ENCODE measurements at places on chromosomes 7 and 10. TPM values are rescaled to one million over a fixed set of nuclear protein-coding genes. Genes with fewer than 3 reads are reported as not detected.

MAP3K8 gene
- total RNA-seq = 15.7 TPM

PLXDC2 gene
- 0.16 TPM for total RNA-seq

PAPOLB gene
- total RNA-seq = 0.25 TPM

DNA sequence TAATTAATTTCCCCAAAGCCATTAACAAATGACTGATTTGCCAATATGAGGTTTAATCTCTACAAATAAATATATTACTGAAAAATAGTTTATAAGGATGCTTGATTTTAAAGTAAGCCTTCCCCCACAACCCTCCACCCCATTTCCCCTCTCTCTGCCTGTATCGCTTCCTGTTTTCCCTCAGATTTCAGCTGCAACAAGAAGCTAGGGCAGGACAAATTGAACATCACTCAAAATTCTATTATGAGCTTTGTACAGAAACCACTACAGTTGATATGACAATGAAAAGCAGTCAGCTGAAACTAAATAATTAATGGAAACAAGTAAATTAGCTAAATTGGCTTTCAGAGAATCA is 109.0 kb upstream of the SP4 start:
- no peaks in the 10 kb centered on the region for H3K27me3 ChIP-seq
- DNase-seq = no peak

- H3K27ac ChIP-seq = no peak overlapping the region
- DNase-seq = no peak
- peaks cover 41% of the 10 kb centered on the region for H3K36me3 ChIP-seq
- H3K4me1 ChIP-seq = peaks cover 5% of the 10 kb centered on the region
Measured at GRCh38 chr10:68796605-68797004, 30.7 kb upstream of the STOX1 start.

GRCh38 chr10:34764472-34764946 is 50.6 kb downstream of the PARD3 start:
- peak; percentile 58 for DNase-seq
- no peaks in the 10 kb centered on the region for H3K36me3 ChIP-seq
- H3K4me3 ChIP-seq = no peak overlapping the region
- peaks cover 4% of the 10 kb centered on the region for H3K4me1 ChIP-seq
- peak overlapping the region; percentile 67 for H3K27ac ChIP-seq

DNA sequence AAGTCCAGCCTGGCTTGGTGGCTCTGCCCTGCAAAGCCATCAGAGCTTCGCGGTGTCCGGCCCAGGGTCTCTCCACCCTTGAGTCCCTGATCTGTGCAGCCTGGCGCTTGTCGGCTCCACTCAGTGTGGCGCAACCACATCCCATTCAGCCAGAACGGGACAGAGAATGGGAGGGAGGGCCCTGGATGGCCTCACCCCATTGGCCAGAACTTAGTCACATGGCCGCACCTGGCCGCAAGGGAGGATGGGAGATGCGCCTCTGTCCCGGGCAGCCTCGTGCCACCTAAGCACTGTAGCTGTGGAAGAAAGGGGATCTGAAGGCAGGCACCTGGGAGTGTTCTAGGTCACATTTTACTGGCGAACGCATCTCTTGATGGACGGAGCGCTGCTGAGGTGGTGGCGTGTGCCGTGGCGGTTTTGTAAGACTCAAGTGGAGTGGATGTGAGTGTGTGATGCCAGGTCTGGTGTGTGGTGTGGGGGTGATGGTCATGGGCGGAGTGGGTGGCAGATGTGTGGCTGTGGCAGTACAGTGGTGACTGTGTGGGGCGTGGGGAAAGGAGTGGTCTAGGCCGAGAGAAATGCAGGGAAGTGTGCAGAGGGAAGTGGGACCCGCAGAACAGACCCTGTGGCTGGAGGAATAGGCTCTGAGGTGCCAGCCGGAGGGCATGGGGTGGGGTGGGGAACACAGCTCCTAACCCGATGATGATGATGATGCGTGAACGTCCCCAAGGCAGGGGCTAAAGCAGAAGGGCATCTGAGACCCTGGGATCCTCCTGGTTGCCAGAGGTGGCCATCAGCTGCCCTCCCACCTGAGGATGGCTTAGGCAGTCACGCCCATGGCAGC is 19.0 kb downstream of the CLEC2L start:
- H3K4me3 ChIP-seq = peak overlapping the region; percentile 14
- DNase-seq = peak; percentile 59
- H3K27ac ChIP-seq = no peak overlapping the region

DNA sequence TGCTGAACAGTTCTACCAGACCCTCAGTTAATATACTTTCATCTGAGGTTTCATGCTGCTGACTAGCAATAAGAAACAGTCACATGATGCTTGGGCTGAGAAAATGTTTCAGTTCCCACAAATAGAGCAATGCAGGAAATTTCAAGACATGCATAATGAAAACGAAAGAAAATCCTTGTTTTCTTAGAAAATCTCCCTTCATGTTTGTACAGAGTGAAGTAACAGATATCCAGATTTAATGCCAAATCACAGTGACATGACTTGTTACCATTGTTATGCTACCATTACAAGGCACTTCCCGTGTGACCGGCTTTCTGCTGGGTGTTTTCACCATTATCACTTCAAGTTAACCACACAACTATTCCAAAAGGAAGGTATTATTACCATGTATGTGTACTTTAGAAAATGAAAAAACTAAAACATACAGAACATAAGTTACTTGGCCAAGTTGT is 121.7 kb downstream of the DOCK4 start:
- H3K4me3 ChIP-seq = no peak overlapping the region
- H3K27ac ChIP-seq = no peak overlapping the region
- H3K36me3 ChIP-seq = no peaks in the 10 kb centered on the region
- DNase-seq = no peak
- no peaks in the 10 kb centered on the region for H3K27me3 ChIP-seq
- H3K4me1 ChIP-seq = no peaks in the 10 kb centered on the region

DNA sequence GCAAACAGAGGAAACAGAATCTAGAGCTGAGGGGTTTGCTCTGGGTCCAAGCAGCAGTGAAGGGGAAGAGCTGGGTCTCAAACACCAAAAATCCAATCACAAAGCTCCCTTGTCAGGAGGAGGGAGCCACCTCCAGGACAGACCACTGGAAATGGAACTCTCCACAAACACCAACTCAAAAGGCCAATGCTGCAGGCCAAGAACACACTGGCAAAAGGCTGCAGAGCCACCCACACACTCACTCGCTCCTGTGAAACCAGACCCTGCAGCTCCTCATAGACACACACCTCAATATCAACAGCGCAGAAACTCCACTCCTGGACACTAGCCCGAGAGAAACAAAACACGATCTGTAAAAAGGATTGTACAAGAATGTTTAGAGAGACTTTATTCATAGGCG is 213.5 kb downstream of the PTPRN2 start:
- no peak for DNase-seq
- no peak overlapping the region for H3K4me3 ChIP-seq
- H3K27ac ChIP-seq = no peak overlapping the region
- no peaks in the 10 kb centered on the region for H3K4me1 ChIP-seq
- no peaks in the 10 kb centered on the region for H3K36me3 ChIP-seq
- peaks cover 35% of the 10 kb centered on the region for H3K27me3 ChIP-seq

Data from K562 (cell line).